HFFc6 (cell line): ENCODE measurements at places on chromosomes 5 and 9.

GRCh38 chr9:99365233-99365980 lies 143.3 kb downstream of the SEC61B start:
- peak; percentile 73 for DNase-seq

GRCh38 chr9:87731321-87731720 lies 5.4 kb downstream of the CTSL start:
- DNase-seq, result no peak

DNA sequence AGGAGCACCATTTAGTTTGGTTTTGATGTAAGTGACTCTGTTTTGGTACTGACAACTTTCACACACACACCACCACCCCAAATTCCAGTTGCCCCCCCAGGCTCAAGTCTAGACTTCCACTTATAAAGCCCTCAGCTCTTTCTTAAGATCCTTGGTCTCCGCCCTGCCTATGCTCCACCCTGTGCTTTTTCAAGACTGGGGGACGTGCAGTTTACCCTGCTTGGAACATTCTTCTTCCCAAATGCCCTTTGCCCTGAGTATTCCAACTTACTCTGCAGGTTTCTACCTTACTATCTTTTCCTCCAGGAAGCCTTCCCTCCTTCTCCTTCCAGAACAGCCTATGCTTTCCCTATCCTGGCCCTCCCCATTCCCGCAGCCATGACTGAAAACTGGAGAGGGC lies 1.5 kb upstream of the TRIM14 start:
- no peak for DNase-seq

- no peak for DNase-seq
Measured at GRCh38 chr5:56759521-56760216, 55.7 kb upstream of the MAP3K1 start.

- DNase-seq, result no peak
Measured at GRCh38 chr5:113375480-113376060, 59.2 kb downstream of the TSSK1B start.

GRCh38 chr5:128202320-128202719 lies 118.8 kb downstream of the SLC12A2 start:
- DNase-seq, result no peak

- no peak for DNase-seq
Measured at GRCh38 chr5:175477440-175477839, 920 bp upstream of the SFXN1 start.

- DNase-seq, result peak; percentile 45
Measured at GRCh38 chr9:127942216-127943010, 4.8 kb upstream of the DPM2 start.
